ENCODE measurements at places on chromosomes 16 and 17.

- peak; percentile 66 for DNase-seq
Measured at GRCh38 chr17:12545877-12546513, 119.7 kb upstream of the MYOCD start.

- no peak for DNase-seq
Measured at GRCh38 chr17:42034059-42034458, 14.2 kb downstream of the NKIRAS2 start.

- DNase-seq: peak; percentile 65
Measured at GRCh38 chr17:12510535-12510934, 155.2 kb upstream of the MYOCD start.

DNA sequence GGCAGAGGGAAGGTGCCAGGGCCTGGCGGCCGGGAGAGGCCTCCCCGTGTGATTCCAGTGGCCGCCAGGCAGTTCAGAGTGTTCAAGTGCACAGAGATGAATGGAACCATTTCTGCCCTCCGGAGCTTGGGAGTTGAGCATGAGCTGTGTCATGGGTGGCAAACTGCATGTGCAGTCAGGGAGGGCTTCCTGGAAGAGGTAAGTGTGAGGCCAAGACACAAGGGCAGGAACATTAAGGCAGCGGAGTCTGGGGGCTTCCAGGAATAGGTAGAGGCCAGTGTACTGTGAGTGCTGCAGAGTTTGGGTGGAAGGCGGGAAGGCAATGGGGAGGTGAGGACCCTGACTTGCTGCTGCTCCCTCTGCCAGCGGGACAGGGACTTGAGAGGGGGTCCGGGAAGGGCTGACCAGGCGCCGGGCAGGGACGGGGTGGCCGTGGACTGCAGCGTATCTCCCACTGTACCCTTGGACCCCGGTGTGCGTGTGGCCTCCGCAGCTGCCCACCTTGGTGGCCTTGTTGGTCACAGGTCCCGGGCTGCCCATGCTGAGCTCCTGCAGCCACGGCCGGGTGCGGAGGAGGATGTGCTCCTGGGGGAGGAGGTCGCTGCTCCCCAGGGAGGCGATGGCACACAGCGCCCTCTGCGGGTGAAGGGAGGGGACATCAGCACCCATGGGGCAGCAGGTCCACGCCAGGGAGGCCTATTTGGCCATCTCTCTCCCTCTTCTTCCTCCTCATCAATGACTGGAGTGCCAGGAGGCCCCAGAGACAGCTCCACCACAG is 7.5 kb upstream of the CEP131 start:
- DNase-seq: no peak

GRCh38 chr16:55494994-55495421 is 13.9 kb upstream of the LPCAT2 start:
- DNase-seq: peak; percentile 89

- DNase-seq: no peak
Measured at GRCh38 chr17:80604670-80605010, 60.0 kb downstream of the RPTOR start.

- DNase-seq: peak; percentile 97
Measured at GRCh38 chr17:7887482-7888183, 956 bp upstream of the CHD3 start.

DNA sequence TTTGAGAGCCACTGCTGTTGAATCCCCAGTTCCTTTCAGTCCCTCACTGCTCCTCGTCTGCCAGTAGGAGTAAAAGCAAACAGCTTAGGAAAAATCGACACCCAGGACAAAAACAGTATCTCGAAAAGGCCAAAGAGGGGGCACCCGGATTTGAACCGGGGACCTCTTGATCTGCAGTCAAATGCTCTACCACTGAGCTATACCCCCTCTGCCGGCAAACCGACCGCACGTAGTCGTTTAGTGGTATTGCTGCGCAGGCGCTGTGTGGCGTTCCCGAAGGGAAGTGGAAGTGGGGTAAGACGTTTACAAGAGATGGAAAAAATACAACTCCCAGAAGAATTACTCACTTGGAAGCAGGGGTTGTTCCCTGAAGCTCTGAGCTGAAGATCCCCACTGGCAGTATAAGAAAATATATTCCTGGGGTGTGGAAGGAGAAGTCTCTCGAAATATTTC is 2.2 kb upstream of the PLXDC1 start:
- peak; percentile 93 for DNase-seq

All from mesenchymal stem cell (in vitro differentiated cells and primary cell).